Esophagus muscularis mucosa (tissue), 4 donors: ENCODE measurements at places on chromosomes 2 and 18. TPM values are rescaled to one million over a fixed set of nuclear protein-coding genes. Genes with fewer than 3 reads are reported as not detected.

- peak; percentile 79 for DNase-seq
These were observed 118.8 kb downstream of the ACTR3 start for GRCh38 chr2:114008720-114009119.

DNA sequence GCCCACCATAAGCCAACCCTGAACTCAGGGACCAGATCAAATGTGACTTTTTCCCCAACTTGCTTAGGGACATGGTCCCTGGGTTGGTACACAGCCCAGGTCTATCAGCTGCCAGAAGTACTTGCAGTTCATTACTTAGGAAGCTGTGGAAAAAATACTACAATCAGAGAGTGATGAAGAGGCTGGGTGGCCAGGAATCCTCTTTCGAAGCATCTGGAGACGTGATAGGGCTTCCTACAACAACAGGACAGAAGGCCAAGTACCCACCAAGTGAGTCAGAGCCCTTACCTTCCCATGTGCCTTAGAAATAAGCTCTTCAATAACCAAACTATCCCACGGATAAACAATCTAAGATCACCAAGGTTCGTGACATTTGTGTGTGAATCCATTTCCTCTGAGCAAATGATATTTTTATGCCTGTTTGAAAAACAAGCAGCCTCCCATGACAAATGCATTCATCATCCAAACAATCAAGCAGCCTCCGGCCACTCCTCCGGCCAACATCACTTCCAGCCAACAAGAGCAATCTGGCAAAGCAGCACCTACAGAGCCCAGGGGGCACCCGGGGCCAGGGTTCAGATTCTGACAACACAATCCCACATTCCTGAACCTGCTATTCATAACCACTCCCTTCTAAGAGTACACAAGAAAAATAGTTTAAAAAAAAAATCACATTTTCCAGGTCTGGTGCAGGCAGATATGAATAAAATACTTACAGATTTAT lies 26.4 kb downstream of the TBC1D8 start:
- no peak for DNase-seq

DNA sequence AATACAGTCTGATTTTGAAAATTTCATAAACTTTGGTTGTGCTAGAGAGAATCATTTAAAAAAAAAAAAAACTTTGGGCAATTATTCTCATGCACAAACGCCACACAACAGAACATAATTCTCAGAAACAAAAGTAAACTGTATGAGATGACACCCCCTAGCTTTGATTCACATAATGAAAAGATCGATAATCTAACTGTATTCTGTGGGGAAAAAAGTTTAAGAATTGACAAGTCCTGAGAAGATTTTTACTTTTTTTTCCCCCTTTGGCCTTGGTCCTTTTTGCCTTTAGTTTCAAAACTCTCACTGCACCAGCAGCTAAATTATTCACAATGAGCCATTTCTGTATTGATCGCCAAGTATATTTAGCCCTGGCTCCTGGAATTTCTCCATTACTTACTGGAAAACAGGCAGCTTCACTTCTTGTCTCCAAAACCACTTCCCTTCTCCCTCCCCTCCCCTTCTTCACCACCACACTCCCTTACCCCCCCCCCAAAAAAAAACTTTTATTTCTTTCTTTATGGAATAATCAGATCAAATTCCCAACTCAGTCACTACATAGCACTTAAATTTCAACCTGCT lies 2.0 kb downstream of the IKZF2 start:
- no peak for DNase-seq

DNA sequence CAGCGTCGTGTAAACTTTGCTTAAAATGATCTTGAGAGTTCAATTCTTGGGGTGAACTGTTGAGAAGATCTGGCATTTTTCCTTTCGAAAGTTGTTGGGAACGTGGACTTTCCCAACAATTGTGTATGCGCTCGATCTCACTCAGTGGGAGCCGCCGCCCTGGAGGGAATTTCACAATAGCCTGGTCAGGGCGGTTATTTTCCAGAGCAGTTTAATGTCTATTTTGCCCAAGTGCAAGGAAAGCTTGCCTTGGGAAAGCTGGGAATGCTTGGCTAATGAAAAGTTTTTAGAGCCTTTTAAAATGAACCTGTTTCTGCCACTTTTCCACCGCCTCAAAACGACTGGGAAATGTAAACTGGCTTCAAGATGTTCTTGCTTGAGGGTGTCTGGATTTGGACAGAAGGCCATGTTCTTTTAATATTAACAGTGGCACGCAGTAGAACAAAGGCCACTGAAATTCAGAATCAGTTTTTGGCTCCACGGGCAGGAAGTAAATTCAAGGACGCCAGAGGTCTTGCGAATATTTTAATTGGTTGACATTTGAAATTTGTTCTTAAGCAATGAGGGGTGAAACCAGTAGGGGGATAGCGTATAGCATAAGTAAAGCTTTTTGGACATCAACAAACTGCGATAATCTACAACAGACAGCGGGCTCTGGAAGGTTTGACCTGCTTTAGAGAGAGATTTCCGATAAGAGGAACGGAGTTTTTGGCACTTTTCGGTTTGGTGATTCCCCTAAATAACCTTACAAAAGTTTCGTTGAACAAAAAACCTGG lies 1.2 kb downstream of the CFLAR start:
- peak; percentile 95 for DNase-seq

DNA sequence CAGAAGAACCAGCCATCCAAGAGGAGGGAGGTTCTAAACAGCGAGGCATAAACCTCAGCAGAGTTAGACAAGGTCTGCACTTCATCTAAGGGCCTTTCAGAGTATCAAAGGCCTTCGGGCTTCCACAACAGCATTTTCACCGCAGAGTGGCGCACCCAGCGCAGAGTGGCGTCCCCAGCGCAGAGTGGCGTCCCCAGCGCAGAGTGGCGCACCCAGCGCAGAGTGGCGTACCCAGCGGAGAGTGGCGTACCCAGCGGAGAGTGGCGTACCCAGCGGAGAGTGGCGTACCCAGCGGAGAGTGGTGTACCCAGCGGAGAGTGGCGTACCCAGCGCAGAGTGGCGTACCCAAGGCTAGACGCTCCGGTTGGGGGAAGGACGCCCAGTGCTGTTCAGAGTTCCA lies 137.9 kb downstream of the ZNF516 start:
- DNase-seq: no peak

GRCh38 chr2:12612671-12613070 lies 104.1 kb upstream of the TRIB2 start:
- no peak for DNase-seq

- peak; percentile 45 for DNase-seq
These were observed 113.2 kb downstream of the BCL11A start for GRCh38 chr2:60440079-60440766.

DNA sequence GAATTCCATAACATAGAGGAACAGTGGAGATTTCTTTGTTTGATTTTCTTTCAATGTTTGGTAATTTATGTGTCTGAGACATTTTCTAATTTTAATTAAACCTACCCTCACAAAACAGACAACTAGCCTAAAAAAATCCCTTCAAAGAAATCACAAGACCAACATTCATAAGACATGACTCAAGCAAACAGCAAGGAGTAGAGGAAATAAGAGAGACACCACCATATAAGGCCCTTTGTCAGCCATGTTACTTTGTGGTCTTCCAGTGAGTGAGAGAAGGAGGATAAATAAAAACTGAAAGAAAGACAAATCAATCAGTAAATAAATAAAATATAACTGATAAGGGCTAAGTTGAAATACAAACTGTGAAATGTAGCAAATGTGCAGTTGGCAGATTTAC lies 830.8 kb upstream of the SLC39A10 start:
- no peak for DNase-seq

DNA sequence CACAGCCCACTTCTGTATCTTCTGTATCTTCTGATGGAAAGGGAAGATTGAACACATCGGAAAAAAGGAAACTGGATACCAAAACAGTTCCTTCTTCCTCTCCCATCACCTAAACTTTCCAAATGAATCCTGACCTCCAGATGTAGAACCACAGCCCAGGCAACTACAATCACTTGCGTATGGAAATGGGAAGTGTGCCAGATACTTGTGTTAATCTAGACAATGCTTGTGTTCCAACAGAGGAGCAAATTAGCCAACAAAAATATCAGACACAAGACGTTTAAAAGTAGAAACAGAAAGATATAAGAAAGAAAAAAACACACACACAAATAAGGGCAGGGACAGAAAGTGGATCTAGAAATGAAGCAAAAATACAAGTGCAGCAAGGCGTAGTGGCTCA lies 31.4 kb upstream of the DUSP2 start:
- DNase-seq: no peak

DNA sequence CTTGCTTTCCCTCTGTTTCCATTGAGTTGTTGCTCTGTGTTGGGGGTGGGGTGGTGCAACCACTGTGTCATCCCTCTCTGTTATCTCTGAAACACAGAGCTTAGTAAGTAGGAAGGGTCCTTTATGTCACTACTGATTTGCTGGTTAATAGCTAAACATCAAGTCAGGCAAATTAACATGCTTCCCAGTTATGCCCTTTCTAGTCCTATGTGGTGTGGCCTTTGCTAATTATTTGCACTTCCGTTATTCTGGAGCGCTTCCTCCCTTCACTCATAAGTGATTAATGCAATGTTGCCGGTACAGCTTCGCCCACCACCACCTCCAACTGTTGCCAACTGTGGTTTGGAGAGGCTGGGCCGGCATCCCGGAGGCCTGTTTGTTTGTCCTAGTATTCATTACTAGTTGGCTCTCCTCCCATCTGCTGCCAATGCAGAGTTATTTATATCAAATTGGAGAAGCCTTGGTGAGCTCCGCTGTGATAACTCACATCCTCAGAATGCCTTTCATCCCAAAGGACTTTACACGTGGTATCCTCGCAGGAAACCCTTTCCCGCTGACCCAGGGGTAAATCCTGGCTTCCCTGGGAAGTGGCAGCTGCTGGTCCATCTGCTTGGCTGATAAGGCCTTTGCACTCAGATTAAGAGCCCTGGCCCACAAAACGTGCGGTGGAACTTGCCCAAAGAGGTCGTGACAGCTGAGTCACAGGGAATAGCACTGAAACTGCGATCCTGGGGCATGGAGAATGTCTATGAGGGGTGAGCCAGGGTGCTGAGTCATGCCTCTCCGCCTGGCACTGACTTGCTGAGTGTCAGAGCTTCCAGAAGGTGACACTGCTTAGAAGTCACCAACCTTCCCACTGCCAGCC lies 72.0 kb upstream of the ZCCHC2 start:
- peak; percentile 91 for DNase-seq

Gene IL1RN
- total RNA-seq: 0.40 TPM

Gene IKZF2
- total RNA-seq: 11.2 TPM

Gene AUP1
- total RNA-seq: 95.1 TPM

Gene SIGLEC15
- total RNA-seq: 0.17 TPM

Gene CD302
- 30.8 TPM for total RNA-seq

Gene LIMS4
- 2.7 TPM for total RNA-seq

Gene HOXD9
- total RNA-seq: 0.83 TPM
